RKO (cell line): ENCODE measurements at places on chromosomes 3 and 15.

- DNase-seq, result peak; percentile 21
These were observed 753 bp downstream of the INAFM2 start for GRCh38 chr15:40323953-40324937.

GRCh38 chr3:29481249-29481648 lies 200.4 kb downstream of the RBMS3 start:
- no peak for DNase-seq

DNA sequence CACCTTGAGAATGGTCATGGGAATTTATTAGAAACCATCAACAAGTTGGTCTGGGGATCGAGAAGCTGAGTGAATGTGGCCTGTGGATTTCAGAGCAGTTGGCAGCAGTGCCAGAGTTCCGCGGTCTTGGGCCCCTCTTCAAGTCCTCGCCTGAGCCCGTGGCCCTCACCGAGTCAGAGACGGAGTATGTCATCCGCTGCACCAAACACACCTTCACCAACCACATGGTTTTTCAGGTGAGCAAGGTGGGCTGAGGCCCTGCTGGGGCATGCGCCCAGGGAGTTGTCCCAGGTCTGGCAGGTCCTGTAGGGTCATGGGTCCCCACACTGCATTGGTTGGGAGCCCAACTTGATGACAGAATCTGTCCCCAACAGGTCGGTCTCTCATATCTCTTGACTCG lies 7.0 kb upstream of the HMCES start:
- no peak for DNase-seq

DNA sequence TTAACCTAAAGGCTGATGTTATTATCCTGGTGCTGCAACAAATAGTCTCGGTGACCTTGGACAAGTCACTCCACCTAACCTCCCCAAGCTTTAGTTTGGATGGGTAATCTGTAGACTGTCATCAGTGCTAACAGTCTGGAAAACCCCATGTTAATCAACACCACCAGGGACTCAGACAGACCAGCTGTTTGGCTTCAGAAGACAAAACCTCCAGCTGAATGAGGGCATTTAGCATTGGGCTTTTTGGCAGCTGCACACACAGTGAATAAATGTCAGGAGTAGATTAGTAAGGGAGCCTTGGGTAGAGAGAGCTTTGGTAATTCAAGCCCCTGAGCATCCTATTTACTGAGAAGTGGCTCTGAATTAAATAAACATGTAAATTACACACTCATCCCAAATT lies 24.9 kb upstream of the C3orf80 start:
- DNase-seq, result no peak

DNA sequence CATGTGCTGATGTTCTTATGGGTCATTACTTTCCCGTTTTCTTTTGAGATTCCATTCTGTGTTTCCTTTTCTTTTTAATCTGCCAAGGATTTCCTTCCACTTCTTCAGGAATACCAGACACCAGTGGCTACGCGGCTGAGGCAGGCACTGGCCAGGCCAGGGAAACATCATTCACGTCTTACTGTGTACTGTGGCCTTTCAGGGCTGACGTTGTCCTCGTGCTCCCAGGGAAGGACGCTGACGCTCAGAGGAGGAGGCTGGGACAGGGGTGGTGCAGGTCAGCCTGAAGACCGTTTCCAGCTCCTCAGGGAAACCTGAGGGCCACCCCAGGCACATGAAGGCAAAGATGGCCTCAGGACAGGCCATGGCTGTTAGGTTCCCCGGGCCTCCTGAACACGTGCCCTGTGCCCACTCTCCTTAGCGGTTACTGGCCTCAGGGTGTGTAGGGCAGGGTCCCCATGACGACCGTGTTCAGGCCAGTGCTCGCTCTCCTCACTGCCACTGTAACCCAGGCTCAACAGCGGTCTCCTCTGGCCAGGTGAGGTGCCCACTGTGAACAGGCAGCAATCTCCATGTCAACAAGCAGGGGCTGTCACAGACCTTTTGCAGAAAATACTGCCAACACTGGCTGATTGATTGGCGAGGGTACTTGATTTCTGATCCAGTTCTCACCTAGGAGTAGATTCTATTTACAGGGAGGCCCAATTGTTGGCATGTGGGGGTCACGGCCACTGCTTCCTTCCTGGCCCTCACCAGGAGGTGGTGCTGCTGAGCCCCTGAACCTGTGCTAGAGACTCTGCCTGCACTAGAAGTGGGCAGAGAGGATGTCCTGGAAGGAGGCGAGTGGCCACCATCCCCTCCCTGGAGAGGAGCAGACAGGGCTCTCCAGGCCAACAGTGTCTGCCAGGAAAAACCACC lies 169.5 kb downstream of the ATP10A start:
- DNase-seq, result no peak
